ENCODE measurements at places on chromosomes 1 and 21.

DNA sequence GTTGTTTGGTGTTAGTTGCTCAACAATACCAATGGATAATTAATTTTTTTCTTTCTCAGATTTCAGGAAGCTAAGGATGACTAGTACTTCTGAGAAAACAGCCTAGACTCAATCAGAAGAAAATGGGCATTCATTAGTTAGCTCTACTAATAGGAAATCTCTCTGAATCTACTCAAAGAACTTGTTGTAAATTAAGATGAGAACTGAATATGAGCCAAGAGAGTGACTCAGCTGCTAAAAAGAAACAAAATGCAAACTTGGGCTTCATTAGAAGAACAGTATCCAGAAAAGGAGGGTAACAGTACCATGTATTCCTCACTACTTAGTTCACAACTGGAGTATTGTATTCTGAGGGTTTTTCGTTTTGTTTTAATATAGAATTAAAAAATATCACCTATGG, 12.5 kb downstream of the FOXJ3 start:
- DNase-seq: no peak

DNA sequence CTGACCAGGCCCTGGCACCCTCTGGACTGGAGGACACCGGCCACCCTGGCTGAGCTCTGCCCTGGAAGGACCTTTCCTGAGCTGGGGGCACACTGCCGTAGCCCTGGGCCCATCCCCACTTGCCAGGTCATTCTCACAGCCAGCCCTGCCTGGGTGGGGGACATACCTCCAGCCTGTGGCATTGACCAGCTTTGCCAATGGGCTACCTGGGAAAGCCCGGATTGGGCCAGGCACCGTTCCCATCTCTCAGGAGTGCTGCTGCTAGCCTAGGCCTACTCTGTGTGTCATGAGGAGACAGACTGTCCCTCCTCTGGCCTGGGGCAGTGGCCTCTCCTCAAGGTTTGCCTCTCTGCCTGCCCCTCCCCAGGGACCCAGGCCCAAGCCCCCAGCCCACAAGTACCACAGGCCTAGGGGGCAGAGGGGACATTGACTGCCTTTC, 40.0 kb downstream of the COQ8A start:
- DNase-seq: no peak

GRCh38 chr1:18998016-18998724, 41.7 kb upstream of the IFFO2 start:
- DNase-seq: no peak

DNA sequence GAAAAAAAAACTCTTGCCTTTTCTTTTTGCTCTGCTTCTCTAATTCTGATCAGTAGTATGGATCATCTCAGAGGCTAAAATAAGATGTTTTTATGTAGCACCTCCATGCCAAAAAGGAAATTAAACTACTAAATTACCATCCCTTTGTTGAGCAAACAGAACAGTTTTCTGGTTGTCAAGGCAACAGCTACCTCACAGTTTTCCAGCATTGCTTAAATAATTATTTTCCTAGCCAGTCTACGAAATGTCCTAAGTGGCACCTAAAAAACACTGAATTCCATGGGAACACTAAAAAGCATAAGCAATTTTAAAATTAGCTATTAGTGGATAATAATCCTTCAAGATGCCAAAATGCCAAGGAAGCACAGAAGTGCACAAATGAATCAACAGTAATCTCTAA, 61.7 kb downstream of the ARID4B start:
- no peak for DNase-seq

GRCh38 chr1:185668013-185668412, 66.2 kb upstream of the HMCN1 start:
- no peak for DNase-seq

DNA sequence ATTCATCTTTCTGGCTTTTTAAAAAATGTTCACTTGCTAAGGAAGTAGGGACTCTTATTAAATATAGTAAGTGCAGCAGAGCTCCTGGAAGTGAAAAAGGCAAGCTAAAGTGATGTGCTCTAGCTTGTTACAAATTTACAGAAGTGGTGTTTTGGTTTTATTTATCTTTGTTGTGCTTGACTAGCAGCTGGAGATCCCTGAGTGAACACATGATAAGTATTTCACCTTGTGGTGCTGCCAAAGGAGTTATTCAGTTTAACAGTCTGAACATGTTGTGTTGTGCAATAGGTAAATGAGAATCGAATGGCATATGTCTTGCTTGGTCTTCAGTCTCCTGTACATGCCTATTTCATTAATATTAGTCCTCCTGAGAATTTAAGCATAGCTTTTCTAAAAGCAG, 315.7 kb downstream of the TPR start:
- no peak for DNase-seq

DNA sequence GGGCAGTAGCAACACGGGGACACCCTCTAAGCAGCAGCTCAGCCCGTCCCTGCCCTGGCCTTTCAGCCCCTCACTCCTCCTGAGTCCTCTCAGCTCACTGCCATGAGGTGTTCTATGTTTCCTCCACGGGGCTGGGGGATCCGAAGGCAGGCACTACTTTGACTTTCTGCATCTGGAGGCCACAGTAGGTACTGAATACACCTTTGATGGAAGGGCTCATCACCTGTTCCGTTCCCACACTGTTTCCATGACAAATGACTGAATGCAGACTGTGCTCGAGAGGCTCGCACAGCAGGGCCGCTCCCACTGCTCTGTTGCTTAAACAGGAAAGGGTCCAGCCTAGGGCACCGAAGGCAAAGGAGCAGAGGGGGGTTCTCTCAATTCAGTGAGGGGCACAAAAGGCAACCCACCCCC, 77.6 kb upstream of the DNAH14 start:
- DNase-seq: no peak

DNA sequence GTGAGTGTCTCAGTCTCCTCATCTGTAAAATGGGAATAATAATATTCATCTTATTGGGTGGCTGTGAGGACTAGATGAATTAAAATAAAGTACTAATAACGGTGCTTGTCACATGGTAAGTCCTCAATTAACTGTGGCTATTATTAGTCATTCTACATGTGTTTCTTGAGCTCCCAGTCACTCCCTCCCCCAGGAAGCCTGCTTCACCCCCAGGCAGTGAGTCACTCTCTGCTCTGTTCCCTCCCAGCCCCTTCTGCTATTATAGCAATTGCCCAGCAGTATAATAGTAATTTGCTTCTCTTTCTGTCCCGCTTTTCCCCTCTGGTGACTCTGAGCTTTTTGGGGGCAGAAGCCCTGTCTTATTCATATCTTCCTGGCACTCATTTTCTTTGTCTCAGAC, 102.0 kb downstream of the BEND5 start:
- DNase-seq: no peak

DNA sequence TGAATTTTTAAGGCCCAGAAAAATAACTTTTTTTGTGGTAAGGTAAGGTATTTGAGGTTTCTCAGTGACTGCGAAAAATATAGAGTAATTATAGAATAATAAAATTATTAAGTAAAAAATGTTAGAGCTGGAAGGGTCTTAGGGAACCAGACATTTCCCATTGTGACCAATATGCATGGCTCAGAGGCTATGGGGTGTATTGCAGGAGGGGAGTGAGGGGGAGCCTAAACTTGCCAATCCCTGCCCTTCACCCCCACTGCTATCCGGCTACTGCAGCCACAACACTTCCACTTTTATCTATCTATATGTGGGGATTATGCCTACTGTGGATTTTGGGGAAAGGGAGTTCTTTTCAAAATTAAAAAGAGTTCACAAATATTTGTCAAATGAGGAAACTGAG, 7.6 kb upstream of the GADD45A start:
- DNase-seq: no peak

GRCh38 chr21:35138665-35139381, 89.7 kb upstream of the RUNX1 start:
- DNase-seq: peak; percentile 73

- DNase-seq: no peak
These were observed 62.4 kb upstream of the NGF start for GRCh38 chr1:115400426-115400825.

- DNase-seq: no peak
These were observed 366.9 kb upstream of the USP24 start for GRCh38 chr1:55582084-55582483.

DNA sequence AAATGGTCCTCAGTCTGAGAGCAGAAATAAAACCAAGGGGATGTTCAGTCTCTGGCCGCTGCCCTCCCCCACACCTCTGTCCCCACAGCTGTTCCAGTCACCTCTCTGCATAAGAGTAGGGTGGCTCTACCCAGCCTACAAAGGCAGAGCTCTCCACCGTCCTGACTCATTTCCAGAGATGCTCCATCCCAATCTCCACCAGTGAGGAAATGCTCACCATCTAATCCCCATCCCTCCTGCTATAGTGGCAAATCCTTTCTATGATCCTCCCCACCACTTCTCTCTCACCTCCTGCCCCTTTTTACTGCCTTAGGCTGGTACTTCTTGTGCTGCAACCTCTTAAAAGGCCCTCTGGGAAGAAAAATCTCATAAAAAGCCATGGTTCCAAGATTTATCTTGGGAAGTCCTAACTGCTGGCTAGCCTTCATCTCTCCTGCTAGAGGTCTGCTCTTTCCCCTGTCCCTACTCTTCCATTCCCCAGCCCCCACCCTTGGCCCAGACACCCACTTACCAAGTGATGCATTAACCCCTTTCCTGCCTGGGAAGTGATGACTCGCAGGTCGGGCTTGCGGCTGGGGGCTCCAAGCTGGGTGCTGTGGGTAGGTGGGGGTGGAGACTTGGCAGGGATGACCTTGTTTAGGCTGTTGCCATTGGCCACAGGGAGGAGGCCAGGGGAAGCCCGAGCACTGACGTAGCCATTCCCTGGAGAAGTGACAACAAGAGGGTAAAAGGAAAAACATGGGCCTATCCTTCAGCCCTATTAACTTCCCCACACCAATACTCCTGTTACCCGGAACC, 23.9 kb downstream of the MEF2D start:
- peak; percentile 67 for DNase-seq

- no peak for DNase-seq
These were observed 10.5 kb upstream of the CNTN2 start for GRCh38 chr1:205032508-205032907.

GRCh38 chr1:108121358-108122143, 78.6 kb downstream of the SLC25A24 start:
- DNase-seq: no peak

- DNase-seq: no peak
These were observed 17.6 kb downstream of the NOS1AP start for GRCh38 chr1:162087111-162087510.

DNA sequence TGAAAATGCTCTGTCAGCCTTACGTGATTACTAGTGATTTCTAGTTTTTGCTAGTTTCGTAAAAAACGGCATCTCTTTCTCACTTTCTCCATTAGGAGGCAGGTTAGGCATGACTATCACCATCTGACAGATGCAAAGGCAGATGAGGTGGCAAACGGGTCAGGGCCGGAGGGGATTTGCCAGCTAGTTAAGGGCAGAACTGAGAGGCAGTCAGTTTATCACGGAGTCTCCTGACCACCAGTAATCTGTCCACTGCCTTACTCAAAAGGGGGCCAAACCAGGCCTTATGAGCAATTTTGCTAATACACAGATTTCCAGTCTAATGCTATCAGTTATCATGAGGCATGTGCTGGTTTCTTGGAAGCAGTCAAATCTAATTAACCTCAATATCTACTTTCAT, 159.3 kb downstream of the TSEN15 start:
- DNase-seq: no peak

DNA sequence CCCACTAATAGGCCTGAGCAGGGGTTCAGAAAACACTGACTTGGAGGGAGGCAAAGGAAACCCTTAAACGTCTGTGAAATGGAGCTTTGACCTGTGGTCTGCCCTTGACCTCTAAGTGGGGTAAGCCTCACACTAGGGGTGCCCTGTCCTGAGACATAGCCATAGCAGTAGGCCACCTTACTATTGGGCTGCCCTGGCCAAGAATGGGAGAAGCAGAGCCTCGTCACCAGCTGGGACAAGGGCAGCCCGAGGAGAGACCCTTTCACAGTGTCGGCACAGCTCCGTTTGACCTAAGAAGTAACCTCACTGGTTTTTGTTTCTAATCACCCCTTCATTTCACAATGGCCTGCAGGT, 26.4 kb upstream of the IFNAR2 start:
- DNase-seq: no peak

DNA sequence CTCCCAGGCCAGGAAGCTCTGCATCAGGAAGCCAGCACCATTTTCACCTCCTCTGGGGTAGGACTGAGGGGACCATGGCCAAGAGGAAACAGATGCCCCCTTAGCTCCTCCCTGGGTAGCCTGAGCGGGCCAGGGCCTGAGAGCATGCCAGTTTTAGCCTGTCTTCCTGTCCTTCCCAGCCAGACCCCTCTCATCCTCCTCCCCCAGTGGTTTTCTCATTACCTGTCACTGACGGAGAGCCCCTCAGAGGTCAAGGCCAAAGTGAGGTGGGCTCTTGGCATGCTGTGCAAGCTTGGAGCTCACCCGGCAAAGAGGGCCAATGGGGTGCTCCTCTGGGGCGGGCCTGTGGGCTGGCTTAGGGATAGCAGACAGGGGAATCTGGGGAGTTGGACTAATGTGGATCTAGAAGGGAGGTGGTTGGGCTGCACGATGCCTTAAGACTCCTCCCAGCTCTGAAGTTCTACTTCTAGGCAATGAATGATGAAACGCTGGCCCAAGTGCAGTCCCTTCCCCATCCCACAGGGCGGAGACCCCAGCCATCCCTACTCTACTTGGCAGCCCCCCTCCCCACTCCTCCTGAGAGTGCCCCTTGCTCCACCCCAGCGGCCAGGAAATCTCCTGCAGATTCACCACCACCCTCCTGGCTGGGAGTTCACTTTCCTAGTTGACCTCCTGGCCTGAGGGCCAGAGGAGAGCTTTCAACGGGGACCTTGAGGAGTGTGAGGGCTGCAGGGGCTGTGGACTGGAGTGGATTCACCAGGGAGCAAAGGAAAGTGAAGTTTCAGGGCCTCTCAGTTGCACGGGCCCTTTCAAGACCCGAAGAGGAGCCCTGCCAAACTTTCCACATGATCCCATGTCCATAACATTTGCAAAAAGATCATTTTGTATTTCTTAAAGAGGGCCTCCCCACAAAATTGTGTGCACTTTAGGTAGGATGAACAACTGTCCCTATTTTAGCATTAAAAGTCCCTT, 9.4 kb upstream of the LMNA start:
- no peak for DNase-seq

- DNase-seq: no peak
These were observed 11.9 kb downstream of the SH2D2A start for GRCh38 chr1:156804572-156805243.

- no peak for DNase-seq
These were observed 10.1 kb downstream of the KRTAP22-2 start for GRCh38 chr21:30580132-30580531.

Measured in activated T-cell treated with anti-CD3 and anti-CD28 coated beads, Interleukin-2, amount 50 U/mL, for 48 hours (primary cell).